ENCODE measurements at places on chromosomes 16 and 17. TPM values are rescaled to one million over a fixed set of nuclear protein-coding genes. Genes with fewer than 3 reads are reported as not detected.

Gene SULT1A2
- total RNA-seq, result not detected

Gene JPT1
- total RNA-seq, result 107 TPM

Gene NHERF2
- total RNA-seq, result 48.6 TPM

Gene MT3
- 0.70 TPM for total RNA-seq

Gene FZD2
- total RNA-seq, result 12.8 TPM

Gene GPRC5C
- total RNA-seq, result 9.7 TPM

Gene EMP2
- 11.6 TPM for total RNA-seq

Gene STH
- not detected for total RNA-seq

Gene SDK2
- total RNA-seq, result 0.08 TPM

Gene NLGN2
- 3.7 TPM for total RNA-seq

Gene ARL5C
- not detected for total RNA-seq

Gene DPEP2
- total RNA-seq, result not detected

Gene PRPF8
- 69.7 TPM for total RNA-seq

Gene ST6GALNAC2
- 0.23 TPM for total RNA-seq

Gene RCVRN
- total RNA-seq, result not detected

All from smooth muscle cell of the coronary artery (primary cell).